NCI-H1417 (cell line): ENCODE measurements at places on chromosomes 3 and 15.

GRCh38 chr3:5297895-5298294 is 110.4 kb downstream of the EDEM1 start:
- no peak for DNase-seq

DNA sequence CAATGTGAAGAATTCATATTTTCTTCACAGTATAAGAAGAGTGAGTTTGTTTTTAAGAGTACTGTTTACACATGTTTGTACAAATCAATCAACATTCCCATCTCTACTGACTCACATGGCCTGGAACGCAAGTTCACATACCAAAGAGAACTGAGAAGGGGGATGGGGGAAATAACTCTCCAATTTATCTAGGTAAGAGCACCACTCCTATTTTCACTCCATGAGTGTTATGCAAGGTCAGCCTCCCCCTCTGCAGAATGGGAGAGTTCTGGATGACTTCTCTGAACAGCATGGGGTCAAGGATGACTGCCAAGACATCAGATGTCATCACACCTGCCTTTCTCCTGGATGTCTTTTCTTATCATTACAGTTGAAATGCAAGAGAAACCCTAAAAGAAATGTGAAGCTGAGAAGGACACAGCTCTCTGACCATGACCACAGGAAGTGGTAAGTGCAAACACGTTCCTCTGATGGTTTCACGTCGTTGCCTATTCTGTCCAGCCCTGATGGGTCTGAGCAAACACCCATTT is 95.2 kb downstream of the SEMA6D start:
- DNase-seq, result no peak

DNA sequence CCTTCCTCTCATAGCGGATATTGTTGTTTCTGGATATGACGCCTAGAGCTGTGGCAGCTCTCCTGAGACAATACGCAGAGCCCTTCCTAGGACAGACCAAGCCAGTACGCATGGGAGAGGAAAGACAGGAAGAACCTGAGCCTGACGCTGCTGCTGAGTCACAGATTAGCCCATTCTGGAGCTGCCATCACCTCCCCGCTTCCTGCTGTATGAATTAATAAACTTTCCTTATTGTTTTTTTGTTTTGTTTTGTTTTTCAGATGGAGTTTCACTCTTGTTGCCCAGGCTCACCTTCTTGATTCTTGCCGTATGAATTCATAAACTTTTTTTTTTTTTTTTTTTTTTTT is 67.0 kb downstream of the PPCDC start:
- DNase-seq, result no peak

GRCh38 chr3:160141485-160142185 is 83.6 kb upstream of the C3orf80 start:
- no peak for DNase-seq

DNA sequence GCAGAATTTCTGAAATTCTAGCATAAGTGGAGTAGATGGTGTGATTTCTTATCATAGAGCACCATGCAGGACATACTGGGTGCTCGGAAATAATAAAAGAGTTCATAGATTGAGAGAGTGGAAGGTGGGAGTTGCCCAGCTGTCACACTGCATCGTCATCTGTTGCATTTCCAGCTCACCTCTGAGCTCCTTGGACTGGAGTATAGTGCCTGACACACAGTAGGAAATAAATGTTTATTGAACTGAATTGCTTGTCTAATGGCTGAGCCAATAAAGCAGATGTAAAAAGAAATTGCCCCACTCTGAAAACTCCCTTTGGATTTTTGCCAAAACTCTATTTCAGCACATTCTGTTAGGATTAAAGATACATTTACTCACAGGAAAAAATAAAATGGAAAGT is 108.9 kb upstream of the UBE2E1 start:
- DNase-seq, result peak; percentile 64

DNA sequence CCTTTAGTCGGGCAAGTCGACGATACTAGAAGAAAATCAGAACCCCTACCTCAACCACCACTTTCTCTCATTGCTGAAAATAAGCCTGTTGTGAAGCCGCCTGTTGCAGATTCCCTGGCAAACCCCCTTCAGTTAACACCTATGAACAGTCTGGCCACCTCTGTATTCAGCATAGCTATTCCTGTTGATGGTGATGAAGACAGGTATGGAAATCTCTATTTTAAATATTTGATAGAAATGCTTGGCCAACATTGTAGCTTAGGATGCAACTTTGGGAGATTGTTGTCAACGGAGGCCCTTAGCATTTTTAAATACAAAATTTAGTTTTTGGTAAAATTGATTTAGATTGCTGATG is 3.0 kb downstream of the TSC22D2 start:
- no peak for DNase-seq
